Cortex of kidney (tissue), 1 donor: ENCODE measurements at places on chromosomes 12 and 14.

GRCh38 chr14:100468557-100468956 is 118.7 kb downstream of the BEGAIN start:
- no peak for DNase-seq

- DNase-seq = no peak
These were observed 270.6 kb downstream of the SLC6A15 start for GRCh38 chr12:84641940-84642545.

DNA sequence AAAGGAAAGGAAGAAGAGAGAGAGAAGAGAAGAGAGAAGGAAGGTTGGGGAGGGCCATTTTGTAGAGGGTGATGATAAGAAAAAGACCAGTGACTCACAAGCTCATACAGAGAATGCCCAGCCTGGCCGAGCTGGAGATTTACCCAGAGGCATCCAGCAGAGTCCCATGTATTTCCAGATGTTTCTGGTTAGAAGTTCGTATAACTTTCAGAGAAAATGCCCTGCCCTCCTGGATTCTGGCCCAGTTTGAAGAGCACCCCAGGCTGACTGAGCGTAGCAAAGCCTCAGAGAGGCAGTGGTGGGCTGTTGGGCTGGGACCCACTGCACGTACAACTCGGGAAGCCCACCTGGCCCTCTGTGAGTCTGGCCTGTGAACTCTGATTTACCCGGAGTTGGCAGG is 221.8 kb downstream of the SLC41A2 start:
- no peak for DNase-seq

- no peak for DNase-seq
These were observed 472.8 kb downstream of the RGS6 start for GRCh38 chr14:72404998-72405397.

GRCh38 chr12:64400041-64400440 is 4.2 kb upstream of the XPOT start:
- no peak for DNase-seq

- DNase-seq = no peak
These were observed 182.1 kb downstream of the CHST11 start for GRCh38 chr12:104638851-104639240.

DNA sequence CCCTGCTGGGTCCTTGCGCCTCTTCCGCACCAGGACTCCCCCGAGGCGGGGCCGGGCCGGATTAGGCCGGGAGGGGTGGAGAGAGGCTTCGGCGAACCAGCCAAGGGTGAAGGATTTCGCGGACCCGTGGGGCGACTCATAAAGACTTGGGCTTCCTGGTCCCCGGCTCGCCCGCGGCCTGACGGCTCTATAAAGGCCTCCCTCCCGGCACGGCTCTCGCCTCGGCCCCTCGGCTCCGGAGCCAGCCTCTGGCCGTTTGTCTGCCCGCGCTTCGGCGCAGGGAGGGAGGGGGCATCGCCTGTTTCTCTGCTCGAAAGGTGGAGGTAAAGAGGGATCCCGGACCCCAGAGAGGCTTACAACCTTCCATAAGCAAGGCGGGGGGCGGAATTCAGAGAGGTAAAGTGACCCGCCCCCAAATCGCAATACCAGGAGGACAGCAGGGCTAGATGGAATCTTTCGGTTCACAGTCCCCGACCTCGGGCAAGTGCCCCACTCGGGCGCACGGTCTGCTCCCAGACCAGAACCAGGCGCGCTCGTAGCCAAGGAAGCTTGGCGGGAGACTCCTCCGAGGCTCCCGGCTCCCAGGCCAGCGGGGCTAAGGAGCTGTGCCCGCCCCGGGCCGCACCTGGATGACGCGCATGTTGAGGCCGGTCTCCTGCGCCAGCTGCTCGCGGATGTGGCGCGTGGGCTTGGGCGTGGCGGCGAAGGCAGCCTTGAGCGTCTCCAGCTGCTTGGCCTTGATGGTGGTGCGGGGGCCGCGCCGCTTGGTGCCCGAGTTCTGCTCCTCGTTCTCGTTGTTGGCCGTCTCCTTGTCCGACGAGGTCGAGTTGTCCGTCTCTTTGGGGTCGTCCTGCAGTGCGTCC is 3.9 kb downstream of the LHX5 start:
- no peak for DNase-seq

GRCh38 chr12:105064564-105065178 is 19.6 kb downstream of the ALDH1L2 start:
- no peak for DNase-seq

GRCh38 chr14:88961214-88961613 is 136.8 kb downstream of the TTC8 start:
- no peak for DNase-seq

GRCh38 chr12:11807458-11807857 is 158.0 kb downstream of the ETV6 start:
- DNase-seq = no peak

DNA sequence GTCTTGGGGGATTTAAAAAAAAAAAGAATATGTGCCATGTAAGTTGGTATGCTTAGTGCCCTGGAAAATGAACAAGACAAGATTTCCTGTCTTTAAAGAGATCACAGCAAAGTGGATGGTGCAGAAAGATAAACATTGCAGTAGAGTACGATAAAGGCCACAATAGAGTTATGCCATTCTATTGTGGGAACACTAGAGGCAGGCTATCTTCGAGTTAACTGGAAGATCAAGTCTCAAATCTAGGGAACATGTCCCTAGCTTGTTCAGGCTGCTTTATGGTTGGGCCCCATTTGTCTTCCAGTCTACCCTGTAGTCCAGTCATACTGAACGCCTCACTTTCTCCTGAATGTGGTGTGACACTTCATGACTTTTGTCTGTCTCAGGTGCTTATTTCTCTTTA is 18.7 kb upstream of the CCT2 start:
- no peak for DNase-seq

DNA sequence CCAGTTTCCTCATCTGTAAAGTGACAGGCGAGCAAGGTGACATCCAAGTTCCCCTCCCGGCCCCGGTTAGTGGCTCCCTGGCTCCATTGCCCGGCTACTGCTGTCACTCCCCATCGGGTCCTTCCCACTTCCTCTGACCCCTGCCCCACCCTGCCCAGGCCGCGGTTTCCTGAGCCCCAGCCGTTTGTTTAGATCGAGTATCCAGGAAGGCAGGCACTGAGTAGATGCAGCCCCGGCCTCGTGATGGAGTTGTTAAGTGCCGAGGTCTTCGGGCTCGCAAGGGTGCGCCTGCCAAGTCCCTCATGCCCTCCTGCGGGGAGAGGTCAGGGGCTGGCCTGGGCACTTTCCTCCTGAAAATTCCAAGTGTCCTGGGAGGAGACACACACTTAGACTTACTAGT is 55.4 kb downstream of the TEAD4 start:
- DNase-seq = no peak

DNA sequence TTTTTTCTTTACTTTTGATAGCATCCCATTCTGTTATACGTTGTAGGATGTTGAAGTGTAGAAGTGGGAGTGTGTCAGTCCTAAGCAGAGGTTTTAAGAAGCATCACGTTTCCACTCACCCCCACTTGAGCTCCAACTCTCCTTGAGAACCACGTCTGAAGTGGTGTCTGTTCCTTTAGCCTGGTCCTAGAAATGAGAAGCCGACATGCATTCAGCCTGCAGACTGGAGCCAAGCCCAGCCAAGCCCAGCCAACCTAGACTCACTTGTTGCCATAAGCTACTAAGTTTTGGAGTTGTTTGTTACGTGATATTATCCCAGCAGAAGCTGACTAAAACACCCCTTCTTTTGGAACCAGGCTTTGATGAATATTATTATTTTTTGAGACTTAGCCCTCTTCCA is 4.4 kb upstream of the ELK3 start:
- DNase-seq = no peak

DNA sequence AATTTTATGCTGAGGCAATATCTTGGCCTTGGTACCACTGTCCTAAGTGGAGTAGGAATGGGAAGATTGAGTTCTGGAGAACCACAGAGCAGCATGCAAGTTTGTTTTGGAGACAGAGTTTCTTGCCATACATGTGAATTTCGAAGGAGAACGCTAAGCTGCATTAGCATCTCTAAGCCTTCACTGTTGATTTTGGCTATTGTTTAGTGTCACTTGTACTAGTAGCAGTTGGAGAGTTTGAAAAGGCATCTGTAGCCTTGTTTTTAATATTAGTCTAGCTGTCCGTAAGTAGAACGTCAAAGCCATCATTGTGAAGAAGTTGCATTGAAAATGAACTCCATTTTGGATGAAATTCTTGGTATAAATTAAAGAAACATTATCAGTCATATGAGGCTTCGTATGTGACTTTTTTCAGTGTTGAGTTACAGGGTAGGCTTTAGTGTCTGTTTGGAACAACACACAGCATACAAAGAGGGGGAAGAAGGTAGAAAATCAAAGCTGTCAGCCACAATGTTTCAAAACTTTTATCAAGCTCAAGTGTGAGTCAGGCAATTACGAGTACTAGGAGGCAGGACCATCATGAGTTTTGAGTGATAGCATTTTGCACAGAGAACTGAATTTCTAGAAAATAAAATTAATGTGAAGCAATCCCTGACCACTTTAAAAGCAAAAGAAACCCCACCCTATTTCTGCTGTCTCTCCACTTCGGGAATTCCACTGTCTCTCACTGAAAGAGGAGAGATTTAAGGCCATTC is 70.2 kb upstream of the NAV3 start:
- no peak for DNase-seq

DNA sequence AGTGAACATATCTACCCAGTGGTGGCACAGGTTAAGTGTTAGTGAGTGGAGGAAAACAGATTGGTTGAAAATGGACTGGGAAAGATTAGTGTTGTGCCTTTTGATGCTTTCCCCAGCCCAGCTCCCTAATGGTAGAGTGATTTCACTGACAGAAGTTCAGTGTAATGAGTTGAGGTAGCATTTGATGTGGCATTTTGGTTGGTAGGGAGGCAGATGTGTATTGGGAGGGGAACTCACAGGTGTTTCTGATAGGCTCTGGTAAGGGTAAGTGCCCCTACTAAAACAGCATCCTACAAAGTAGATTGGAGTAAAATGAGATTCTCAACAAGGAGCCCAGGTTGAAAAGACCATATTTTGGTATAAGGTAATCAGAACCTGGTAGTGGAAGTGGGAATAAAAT is 4.2 kb downstream of the TBK1 start:
- DNase-seq = no peak

GRCh38 chr12:109775172-109775881 is 57.9 kb downstream of the TRPV4 start:
- DNase-seq = no peak

- no peak for DNase-seq
These were observed 25.5 kb upstream of the ADIPOR2 start for GRCh38 chr12:1665366-1665765.

DNA sequence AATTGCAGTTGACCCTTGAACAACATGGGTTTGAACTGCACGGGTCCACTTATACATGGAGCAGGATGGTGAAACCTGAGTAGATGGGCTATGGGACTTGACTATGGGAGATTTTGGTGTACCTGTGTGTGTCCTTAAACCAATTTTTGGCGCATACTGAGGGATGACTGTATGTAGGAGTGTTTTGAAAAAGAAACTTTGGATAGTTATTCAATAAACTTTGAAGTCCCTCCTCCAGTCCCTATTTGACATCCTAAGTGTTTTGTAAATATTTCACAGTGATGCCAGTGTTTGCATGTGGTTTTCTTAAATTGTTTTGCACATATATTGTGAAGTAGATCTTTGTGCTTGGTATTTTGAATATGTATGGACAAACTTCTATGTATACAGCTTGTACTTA is 12.4 kb downstream of the KTN1 start:
- DNase-seq = no peak

- DNase-seq = no peak
These were observed 820 bp upstream of the SMAGP start for GRCh38 chr12:51270951-51271518.

GRCh38 chr12:109064143-109064542 is 11.8 kb downstream of the USP30 start:
- DNase-seq = no peak

GRCh38 chr14:54652188-54652587 is 85.3 kb downstream of the SAMD4A start:
- DNase-seq = no peak

GRCh38 chr12:3881281-3881950 is 8.2 kb upstream of the PARP11 start:
- DNase-seq = no peak

DNA sequence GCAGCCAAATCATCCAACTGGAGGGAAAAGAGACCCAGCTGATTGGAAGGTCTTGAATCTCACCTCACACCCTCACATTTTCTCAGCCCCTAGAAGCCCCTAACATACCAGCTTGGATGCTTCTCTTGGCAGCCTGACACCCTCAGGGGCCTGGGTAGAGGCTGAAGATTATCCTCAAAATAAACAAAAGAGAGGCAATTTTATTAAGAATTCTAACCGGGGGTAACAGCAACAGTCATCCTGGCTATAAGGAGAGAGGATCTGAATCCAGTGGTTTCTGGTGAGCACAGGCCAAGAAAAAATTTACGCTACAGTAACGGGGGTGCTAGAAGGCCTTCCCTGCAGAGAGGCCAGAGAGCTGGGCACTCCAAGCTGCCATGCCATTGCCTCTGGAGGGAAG is 21.6 kb downstream of the KRT76 start:
- no peak for DNase-seq

DNA sequence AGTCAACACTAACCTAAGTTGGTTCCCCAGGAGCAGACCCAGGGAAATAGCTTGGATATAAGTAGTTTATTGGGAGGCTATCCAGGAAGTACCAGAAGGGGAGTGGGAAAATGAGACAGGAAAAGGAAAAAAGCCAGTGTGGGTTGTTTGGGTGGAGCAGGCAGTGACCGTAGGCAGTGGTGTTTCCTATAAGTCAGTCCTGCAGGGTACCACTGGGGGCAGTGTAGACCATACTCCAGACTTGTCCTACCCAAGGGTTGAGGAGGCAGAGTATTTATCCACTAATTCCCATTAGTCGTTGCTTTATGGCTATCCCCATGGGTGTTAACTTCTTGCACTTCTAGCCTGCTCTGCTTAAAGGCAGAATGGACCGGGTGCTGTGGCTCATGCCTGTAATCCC is 6.4 kb upstream of the CCDC60 start:
- no peak for DNase-seq

- no peak for DNase-seq
These were observed 76.1 kb upstream of the RFX4 start for GRCh38 chr12:106506691-106507090.

GRCh38 chr12:104713444-104713843 is 244.6 kb downstream of the SLC41A2 start:
- DNase-seq = no peak

DNA sequence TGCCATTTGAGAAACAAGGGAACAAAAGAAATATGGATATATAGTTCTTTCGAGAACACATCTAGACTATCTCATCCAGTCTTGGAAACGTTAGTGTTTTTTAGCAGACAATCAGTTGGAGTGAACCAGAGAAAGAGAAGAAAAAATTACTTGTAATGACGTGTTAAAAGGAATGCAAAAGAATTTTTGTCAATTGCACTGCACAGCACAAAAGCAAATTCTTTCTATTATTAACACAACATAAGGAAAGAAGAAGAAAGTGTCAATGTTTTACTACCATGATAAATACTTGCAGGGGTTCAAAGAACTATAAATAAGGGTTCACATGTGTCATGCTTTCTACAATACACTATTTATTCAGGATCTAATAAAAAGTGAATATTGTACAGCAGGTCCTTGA is 27.5 kb upstream of the GSG1 start:
- DNase-seq = no peak

DNA sequence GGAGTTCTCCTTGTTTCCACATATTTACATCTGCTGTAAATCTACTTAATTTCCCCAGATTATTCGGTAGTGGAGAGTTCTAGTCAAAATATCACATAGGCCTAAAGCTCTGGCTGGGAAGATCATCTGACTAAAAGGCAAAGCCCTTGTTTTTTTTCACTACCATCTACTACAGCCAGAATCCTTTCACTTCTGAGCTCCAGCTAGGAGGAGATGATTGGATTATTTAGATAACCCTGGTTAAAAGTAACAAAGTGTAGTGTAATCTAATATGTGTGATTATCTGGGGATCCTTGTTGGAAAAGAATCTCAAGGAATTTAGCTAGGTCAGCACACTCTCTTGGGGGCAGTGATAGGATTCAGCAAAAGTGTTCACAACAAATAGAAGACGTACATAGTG is 125.4 kb downstream of the DYRK2 start:
- no peak for DNase-seq
